ENCODE measurements at places on chromosomes 4 and X.

GRCh38 chr4:80197601-80198440, 518 bp downstream of the PRDM8 start:
- no peak for DNase-seq

DNA sequence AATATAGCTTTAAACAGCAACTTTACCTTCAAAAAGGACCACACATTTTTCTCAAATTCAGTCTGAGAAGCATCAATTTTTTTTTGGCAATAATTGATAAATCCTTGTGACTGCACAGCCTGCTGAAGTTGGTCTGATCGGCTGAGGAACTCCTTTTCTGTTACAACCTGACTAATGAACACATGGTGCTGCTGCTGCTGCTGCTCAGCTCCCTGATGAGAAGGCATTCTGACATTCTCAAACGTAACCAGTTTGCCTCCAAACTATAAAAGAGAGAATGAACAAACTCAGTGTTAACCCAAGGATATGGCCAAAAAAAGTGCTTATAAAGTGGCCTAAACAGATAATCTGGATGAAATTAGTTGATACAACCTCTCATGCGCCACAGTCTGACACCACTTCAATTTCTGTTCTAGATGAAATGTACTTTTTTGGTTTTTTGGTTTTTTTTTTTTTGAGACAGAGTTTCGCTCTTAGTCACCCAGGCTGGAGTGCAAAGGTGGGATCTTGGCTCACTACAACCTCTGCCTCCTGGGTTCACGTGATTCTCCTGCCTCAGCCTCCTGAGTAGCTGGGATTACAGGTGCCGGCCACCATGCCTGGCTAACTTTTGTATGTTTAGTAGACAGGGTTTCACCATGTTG, 26.5 kb downstream of the SEC31A start:
- no peak for DNase-seq

DNA sequence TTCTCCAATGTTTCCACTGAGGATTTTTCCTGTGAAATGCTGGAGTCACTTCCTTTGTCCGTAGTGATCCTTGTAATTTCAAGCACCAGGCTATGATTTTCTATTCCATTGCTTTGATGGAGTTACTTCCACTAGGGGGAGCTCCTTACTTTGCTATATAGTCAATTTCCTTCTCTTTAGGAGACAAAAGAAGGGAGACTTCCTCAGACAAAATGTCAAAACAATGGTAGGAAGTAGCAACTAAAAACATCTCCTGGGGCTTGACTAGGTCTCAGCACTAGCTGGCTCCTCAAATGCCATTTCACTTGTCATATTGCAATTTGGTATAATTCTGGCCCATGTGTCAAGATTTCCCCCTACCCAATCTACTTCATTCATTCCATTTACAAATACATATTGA, 24.1 kb downstream of the ZCCHC12 start:
- peak; percentile 82 for DNase-seq

DNA sequence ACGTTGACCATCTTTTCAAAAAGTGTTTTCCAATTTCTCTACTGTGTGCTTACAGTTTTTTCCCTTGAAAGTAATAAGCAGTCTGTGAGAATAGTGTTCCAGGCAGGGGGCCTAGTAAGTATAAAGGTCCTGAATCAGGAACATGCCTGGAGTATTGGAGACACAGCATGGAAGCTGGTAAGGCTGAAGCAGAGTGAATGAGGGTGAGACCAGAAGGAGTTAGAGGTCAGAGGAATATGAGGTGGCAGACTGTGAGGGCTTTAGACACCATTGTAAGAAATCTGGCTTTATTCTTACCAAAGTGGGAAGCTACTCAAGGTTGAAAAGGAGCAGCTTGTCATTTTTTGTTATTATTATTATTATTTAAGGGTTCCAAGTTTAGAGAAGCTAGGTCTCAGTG, 107.4 kb downstream of the CT47B1 start:
- no peak for DNase-seq

DNA sequence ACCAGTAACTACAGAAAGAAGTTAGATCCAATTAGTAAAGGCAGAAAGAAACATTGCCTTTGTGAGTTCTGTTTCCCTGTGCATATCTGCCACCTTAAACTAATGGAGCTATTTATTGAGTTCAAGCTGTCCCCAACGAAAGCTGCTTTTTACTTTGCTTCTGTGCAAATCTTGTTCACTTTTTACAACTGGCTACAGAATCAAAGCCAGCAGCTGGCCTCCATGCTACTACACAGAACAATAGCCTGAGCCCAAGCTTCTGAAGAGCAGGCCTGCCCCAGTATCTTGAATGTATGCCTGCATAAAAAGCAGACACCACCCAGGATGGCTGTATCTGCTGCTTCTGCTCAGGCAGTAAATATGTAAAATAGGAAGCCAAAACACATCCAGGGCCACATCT, 28.1 kb downstream of the ANK2 start:
- DNase-seq = no peak

DNA sequence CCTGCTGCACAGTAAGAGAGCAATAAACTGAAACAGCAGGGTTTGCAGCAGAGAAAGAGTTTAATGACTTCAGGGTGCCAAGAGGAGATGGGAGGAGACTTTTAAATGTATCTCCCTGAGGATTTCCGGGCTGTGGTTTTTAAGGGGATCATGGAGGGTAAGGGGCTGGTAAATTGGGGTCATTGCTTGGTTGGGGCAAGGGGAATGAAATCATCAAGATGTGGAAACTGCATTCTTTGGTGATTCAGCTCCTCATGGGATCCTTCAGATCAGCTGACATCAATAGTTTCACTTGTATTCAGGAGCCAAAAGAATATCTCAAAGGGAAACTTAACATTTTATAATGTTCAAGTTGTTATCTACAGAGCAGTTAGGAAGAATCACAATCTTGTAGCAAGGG, 174.3 kb upstream of the ANXA10 start:
- DNase-seq = no peak

GRCh38 chrX:85003655-85004244, at the start of gene APOOL:
TSS of gene APOOL (plus strand) at chrX:85003877. CDS start at chrX:85003913, 36 bp downstream.
- peak; percentile 81 for DNase-seq

DNA sequence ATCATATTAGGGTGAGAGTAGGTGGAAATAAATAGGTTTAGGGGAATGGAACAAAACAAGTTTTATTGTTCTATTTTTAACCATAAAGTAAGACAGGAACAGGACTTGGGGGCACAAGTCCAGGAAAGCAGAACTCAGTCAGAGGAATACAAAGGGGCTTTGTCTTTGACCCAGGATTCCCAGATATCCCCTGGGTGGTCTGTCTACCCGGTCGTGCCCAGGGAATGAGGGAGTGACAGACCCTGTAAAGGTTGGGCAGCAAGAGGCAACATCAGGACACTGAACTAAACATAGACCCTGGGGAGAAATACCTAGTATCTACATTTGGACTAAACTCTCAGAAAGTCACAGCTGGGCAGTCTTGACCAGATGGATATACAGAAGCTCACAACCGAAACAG, 50.6 kb downstream of the PTCHD1 start:
- no peak for DNase-seq

DNA sequence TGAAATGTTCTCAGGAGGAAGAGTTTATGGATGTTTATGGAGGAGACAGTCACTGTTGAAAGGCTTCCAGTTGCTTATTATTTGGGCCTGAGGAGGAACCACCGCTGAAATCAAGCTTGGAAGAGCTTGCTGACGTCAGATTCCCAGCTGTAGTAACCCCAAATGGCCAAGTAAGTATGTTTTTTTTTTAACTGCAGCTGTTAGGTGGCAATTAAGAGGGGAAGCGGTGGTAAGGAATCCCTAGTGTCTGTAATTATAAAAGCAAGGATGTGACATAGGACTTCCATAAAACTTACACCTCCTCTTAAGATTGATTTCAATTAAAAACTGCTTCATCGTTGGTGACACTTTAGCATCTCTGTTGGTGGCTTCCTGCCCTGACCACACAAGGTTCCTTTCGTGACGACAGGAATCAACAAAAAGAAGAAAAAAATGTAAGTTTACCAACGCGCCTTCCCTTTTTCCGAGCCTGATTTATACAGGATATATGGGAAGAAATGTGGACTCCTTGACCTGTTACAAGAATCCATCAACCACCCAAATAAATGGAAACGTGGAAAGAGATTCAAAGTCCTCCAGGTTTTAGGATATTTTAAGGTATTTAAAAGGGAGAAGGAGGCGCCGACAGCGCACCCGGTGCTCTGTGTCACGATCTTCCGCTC, 884 bp downstream of the RELL1 start:
- DNase-seq = peak; percentile 48

DNA sequence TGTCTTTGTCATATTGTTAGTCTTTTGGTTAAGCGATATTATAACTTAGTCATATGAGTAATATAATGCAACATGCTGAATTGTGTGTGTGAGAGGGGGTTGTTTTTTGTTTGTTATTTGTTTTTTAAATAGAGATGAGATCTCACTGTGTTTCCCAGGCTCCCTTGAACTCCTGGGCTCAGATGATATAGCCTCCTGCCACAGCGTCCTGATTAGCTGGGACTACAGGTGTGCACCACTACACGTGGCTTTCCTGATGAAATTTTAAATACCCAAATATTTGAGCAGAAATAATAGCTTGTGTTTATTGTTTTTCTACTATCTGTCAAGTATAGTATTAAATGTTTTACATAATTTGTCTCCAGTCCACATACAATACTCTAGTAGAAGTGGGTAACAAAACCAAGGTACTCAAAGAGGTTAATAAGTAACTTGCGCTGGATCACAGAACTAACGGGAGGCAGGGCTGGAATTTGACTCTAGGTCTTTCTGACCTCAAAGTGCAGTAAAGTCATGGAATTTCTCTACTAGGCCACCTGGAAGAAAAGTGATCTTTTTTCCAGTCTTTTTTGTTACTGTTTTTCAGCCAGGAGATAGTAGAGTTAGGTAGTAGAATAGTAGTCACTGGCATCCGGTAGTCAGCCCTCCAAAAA, 47.8 kb downstream of the CLCN3 start:
- no peak for DNase-seq

DNA sequence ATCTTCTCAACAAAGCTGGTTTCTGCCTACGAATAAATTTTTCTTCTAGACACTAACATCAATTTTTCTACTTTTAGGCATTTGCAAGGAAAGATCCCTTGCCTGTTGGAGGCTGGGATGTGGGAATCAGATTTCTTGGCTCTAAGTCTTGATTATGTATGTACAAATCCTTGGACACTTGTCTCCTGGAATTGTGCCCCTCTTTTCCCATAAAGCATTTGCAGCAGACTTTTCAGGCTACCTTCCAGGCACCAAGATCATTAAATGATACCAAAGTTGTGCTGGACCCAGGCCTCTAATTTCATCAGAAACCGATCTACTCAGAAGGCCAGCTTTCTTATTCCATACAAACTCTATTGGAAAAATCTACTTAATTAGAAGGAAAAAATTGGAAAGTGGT, 339.5 kb upstream of the DIPK2B start:
- DNase-seq = no peak

DNA sequence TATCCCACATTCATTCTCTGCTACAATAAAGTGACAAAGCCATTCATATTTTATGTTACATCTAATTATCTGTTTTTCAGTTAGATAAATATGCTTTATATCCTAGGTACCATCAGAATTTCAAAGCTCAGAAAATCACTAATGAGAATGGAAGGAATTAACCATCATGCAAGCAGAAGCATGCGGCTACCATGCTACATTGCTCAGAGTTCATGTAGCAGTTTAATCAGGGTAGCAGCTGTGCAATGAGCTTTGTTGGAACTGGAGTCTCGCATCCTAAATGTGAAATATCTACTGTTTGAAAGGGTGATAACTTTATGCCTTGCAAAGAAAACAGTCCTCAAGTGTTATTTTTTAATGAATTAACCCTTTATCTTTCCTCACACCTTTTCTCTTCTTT, 77.5 kb downstream of the SNCA start:
- peak; percentile 27 for DNase-seq

GRCh38 chr4:123555233-123555806, 158.7 kb downstream of the SPRY1 start:
- peak; percentile 93 for DNase-seq

DNA sequence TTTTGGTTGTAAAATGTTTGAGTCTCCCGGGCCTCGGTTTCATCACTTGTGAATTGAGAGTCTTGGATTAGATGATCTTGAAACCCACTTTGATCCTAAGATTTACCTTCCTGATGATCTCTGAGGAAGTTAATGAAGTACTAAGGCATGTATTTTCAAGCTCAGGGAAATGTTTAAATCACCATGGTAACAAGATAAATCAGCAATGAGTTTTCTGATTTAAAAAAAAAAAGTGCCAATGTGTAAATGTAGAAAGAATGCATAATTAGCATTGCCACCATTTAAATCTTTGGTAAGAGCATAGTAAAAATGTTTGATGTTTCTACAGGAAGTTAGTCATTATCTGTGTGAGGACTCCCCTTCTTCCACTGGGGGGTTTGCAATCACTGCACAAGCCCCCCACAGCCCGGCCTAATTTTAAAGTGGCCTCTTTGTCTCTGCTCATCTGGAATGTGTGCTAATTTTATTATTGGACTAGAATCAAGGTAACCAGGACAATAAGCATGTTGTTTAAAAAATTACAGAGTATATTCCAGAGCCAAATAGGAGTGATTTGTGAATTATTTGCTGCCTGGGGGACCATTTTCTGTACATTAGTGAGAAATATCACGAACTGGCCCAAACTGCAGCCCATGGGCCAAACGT, 93.6 kb downstream of the SLC34A2 start:
- DNase-seq = no peak

DNA sequence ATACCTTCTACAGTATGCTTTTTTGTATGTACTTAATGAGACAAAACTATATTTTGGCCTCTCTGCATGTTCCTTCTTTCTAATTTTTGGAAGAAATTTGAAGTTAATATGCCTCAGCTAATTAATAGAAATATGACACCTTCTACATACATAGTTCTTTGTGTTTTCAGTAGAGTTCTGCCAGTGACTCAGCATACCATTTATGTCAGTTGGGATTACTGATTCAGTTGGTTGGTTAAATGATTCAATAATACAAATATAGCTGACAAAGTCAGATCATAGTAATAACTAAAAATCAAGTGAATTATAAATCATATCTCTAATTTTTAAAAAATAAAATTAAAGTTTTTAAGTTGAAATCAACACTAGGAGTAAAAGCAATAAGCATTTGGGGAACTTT, 16.8 kb downstream of the BTC start:
- no peak for DNase-seq

GRCh38 chr4:150218447-150218846, 140.2 kb downstream of the DCLK2 start:
- no peak for DNase-seq
